T-helper 2 cell (primary cell): ENCODE measurements at places on chromosomes 2 and 18.

- DNase-seq = no peak
Measured at GRCh38 chr2:212683346-212684097, 144.9 kb upstream of the ERBB4 start.

- DNase-seq = peak; percentile 57
Measured at GRCh38 chr18:79522451-79523205, 126.9 kb downstream of the NFATC1 start.

DNA sequence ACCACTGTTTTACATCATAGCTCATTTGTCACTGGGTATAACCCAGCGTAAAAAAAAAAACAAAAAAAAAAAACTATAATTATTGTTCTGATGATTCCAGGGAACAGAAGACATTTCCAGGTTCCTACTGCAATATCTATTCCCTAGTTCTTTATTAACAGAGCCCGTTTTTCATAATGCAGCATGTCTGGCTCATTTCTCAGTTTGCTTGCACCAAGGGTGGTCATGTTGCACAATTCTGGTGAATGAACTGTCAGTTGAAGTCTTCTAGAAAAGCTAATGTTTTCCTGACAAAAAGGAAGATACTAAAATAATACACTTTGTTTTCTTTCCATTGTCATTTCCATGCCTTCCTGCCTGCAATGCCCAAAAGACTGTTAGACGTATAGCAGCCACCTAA, 180.1 kb downstream of the RDH14 start:
- DNase-seq = no peak

DNA sequence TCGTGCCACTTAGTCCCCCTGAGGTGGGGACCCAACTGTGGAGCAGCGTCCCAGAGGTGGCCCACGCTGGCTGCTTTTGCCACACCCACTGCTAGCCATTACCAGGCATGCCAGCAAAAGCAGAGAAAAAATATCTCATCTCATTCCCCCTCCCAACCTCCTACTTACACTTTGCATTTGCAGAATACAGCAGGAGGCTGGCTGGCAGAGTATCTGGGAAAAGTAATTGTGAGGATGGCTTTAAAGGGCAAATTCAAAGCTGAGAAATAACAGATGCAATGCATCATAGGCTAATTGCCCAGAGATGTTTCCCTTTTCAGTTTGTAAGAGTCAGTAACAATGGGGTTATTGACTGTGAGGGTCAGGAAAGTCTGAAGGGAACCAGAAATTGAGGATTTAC, 438.1 kb upstream of the DSEL start:
- no peak for DNase-seq

DNA sequence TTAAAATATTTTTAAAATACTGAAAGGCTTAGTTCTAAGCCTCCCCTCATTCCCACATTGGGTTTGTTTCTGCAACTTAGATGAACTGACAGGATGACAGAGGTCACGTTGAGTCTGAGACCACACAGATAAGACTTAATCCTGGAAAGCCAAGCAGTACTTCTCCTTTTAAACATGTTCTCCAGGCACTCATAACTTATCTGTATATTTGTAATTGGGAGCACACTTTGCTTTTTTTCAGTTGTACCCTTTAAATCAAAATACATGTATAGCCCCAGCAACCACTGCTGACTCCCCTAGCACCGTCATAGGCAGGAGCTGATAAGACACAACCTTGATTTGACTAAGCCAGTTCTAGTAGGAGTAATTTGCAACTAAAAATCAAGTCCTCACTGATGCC, 394.8 kb downstream of the PID1 start:
- no peak for DNase-seq

DNA sequence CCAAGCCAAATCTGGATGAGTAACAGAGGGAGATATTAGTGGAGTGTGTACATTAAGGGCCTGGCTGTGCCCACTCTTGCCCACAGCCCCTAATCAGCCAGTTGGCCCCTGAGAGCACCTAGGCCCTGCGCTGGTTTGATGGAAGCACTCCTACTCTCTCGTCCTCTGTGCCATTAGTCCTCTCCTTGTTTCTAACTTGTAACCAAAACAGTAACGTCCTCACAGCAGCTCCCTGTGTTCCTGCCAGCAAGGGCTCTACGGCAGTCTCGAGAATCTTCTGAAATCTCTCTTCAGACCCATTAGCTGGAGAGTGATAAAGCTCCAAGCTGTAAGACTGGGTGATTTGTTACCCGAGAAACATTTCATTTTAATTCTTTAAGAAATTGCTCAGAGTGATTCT, 76.1 kb downstream of the LRRC30 start:
- DNase-seq = no peak

DNA sequence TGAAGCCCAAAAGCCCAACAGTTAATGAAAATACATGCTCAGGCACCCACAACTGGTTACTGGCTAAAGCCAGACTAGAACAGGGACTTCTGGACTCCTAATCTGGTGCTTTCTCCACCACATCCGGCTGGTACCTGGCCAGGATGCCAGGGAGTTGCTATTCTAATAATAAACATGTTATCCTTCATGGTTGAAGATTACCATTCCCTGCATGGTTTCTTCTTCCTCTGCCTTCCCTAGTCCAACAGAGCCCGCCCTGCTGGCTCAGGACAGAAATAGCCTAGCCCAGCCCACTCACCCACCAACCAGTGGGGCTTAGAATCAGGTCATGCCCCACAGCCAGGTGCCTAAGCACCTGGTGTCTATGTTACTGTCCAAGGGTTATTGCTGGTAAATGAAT, 184.2 kb downstream of the TMEM247 start:
- DNase-seq = no peak

DNA sequence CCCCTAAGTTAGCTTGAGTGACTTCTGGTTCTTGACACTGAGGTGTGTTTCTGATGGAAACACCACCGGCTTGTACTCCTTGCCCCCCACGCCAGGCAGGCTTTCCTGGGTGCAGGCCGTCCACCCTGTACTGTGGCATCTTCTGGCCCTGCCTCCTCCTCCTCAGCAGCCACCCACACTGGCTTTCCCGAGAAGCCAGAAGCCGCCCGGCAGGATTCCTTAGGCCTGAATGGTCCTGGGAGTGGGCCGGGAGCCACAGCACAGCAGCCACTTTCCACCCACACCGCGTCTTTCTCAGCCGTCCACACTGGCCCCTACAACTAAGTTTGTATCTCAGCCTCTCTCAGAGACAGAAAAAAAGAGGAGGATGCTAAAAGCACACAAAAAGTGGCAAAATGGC, 2.1 kb upstream of the HSBP1L1 start:
- DNase-seq = no peak

DNA sequence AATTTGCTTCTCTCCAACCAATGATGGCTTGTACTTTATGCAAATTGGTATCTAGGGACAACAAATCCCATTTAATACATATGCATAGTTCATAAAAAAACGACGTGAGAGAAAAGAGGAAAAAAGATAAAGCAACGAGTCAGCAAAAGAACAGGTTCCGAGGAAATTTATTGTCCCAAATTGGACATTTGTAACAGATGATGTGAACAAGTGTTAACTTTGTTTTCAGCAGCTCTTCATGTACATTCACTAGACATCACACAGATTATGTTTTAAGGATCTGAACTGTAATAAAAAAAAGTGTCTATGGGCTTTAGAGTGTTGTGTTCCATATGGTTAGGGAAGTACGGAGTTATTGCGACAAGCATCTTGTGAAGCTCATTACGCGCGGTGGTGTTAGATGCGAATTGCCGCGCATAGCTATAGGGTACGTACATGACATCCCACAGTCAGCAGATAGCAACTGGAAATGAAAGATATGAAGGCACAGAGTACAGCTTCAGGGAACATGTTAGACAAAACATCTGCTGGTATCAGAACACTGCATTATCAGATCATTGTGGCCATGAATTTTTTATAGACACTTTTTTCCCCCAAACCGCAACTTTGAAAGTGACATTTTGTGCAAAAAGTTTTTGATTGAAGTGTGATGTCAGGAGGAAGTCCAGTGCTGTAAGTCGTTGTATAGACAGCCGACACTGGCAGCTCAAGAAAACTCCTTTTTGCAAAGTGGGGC, 1073.1 kb upstream of the FANCL start:
- no peak for DNase-seq

GRCh38 chr18:58657081-58657480, 14.2 kb upstream of the MALT1 start:
- no peak for DNase-seq

DNA sequence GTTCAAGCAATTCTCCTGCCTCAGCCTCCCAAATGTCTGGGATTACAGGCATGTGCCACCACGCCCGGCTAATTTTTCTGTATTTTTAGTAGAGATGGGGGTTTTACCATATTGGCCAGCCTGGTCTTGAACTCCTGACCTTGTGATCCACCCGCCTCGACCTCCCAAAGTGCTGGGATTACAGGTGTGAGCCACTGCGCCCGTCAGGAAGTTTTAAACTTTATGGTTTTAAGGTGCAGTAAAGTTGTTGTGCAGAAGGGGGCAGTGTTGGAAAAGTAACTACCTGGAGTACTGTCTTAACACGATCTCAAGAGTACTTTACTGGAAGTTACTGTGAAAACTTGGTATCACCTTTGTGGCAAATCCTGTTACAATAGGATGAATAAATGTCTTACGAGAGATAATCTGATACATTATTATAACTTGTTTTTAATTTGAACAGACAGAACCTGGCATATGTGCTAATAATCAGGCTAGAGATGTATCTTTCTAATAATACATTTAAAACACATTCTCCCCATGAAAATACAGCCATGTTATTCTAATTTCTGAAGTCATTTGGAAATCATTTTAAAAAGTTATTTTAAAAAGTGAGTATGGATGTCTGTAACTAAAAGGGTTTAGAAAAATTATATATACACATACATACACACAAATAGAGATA, 10.8 kb downstream of the SPDYA start:
- DNase-seq = peak; percentile 17

- DNase-seq = no peak
Measured at GRCh38 chr18:36241831-36242230, 54.5 kb downstream of the MOCOS start.

DNA sequence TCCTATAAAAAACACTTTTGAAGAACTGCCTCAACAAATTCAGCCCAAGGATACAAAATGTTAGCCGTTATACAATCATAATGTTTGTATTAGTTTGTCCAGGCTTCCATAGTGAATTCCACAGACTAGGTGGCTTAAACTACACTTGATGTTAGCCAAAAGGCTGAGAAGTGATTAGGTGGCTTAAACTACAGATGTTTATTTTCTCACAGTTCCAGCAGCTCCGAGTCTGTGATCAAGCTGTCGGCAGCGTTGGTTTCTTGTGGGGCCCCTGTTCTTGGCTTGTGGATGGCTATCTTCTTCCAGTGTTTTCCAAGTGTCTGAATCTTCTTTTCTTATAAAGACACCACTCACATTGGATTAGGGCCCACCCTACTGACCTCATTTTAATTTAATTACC, 31.5 kb upstream of the MFF start:
- DNase-seq = no peak

GRCh38 chr2:3595404-3595803, 492 bp downstream of the COLEC11 start:
- no peak for DNase-seq
